ENCODE measurements at places on chromosomes 4 and X.

DNA sequence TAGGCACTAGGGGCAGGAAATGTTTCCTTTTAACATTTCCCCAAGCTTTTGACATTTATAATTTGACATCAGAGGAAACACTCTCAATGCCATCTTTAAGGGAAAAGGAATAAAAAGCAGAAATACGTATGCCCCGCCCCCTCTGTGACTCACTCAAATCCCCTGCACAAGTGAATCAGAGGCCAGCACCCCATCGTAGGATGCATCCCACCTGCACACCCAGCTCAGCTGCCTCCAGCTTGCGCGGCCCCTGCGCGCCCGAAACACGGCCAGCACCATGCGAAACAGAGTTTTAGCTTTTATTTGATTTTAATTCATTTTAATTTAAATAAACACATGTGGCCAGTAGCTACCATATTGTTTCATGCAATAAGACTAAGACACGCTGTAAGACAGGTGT lies 29.5 kb downstream of the ABLIM2 start:
- no peak for DNase-seq

GRCh38 chrX:155068165-155068564 lies 2.8 kb downstream of the CMC4 start:
- DNase-seq: no peak

- no peak for DNase-seq
Measured at GRCh38 chr4:47500776-47501175, 15.7 kb downstream of the ATP10D start.

- no peak for DNase-seq
Measured at GRCh38 chr4:84814094-84814750, 152.3 kb downstream of the WDFY3 start.

DNA sequence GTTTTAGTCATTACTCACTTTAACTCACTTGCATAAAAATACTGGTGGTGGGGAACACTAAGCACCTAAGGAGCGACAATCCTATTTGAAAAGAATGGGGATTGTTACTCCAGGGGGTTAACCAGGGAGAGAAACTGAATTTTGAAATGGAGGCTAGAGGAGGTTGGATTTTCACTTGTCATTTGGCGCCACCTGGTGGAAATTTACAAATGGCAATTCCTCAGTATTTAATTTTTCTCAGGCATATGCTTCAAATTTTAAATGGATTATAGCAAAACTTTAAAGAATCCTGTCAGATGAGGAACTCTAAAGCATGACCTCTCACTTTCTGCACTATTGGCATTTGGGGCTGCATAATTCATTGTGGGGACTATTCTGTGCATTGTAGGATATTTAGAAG lies 2.7 kb upstream of the GEMIN8 start:
- peak; percentile 3 for DNase-seq

- no peak for DNase-seq
Measured at GRCh38 chr4:72938516-72938915, 131.0 kb downstream of the COX18 start.

- DNase-seq: no peak
Measured at GRCh38 chrX:23981222-23981621, 45.8 kb downstream of the KLHL15 start.

GRCh38 chr4:95180531-95181242 lies 368.1 kb downstream of the UNC5C start:
- DNase-seq: no peak

GRCh38 chrX:107716118-107716684 lies 59.4 kb downstream of the TSC22D3 start:
- peak; percentile 46 for DNase-seq

DNA sequence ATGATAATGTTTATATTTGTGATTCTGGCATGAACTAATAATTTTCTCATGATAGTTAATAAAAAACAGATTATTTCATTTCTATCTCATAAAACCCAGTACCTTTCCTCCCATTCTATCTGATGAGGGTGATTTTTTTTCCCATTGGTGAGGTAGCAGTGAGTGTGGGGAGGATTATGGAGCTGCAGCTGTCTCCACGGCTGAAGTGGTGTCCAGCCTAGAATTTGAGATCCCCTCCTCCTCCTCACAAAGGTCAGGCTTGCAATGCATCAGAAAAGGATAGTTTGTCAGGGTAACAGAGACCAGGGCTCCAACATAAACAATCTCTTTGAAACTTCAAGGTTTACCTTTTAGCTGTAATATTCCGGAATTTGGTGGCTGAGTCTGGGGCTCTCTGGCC lies 60.9 kb downstream of the C4orf51 start:
- DNase-seq: no peak

DNA sequence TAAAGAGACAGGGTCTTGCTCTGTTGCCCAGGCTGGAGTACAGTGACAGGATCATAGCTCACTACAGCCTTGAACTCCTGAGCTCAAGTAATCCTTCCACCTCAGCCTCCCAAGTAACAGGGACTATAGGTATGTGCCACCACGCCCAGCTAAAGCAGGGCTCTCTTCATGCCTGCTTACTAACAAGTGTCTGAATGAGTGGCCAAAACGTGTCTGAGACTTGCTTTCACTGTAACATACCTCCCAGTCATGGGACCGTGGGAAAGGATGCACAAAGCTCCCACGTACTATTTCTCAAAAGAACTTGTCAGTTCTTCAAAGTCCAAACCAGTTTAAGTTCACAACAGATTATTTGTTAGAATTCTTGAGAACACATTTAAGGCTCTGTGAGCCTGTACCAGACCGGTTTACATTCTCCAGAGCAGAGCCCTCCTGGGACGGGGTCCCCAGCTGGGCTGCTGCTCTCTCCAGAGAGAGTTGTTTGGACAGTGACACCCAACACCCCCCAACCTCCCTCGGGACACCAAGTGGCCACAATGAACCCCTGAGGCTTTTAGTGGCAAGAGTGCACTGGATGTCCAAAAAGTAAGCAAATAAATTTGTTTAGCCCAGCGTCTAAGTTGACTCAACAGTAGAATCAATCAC lies 24.1 kb downstream of the SH3KBP1 start:
- no peak for DNase-seq

- DNase-seq: no peak
Measured at GRCh38 chrX:12292996-12293765, 154.9 kb downstream of the FRMPD4 start.

- no peak for DNase-seq
Measured at GRCh38 chrX:153793291-153793690, 884 bp downstream of the IDH3G start.

- peak; percentile 30 for DNase-seq
Measured at GRCh38 chr4:212438-213188, 88.3 kb downstream of the ZNF718 start.

GRCh38 chrX:151999813-152000212 lies 25.3 kb upstream of the GABRE start:
- DNase-seq: no peak

- DNase-seq: no peak
Measured at GRCh38 chrX:111490688-111491087, 20.8 kb upstream of the SERTM2 start.

- DNase-seq: no peak
Measured at GRCh38 chr4:125369098-125369497, 54.3 kb downstream of the FAT4 start.

DNA sequence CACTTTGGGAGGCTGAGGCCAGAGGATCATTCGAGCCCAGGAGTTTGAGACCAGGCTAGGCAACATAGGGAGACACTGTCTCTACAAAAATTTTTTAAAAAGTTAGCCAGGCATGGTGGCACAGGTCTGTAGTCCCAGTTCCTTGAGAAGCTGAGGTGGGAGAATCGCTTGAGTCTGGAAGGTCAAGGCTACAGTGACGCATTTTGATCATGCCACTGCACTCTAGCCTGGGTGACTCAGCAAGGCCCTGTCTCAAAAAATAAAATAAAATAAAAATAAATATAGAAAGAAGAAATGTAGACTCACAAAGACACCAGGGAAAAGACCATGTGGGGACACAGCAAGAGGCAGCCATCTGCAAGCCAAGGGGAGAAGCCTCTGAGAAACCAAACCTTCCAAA lies 42.3 kb upstream of the SLC7A3 start:
- DNase-seq: no peak

- no peak for DNase-seq
Measured at GRCh38 chrX:21708116-21708515, 49.8 kb downstream of the SMPX start.

- no peak for DNase-seq
Measured at GRCh38 chr4:84091266-84091665, 407.8 kb downstream of the NKX6-1 start.

All from hypothalamus (tissue), 51 donors.